CD4-positive, alpha-beta T cell treated with Interferon alpha-2 for 1 hour (primary cell): ENCODE measurements at places on chromosomes 3 and 15.

DNA sequence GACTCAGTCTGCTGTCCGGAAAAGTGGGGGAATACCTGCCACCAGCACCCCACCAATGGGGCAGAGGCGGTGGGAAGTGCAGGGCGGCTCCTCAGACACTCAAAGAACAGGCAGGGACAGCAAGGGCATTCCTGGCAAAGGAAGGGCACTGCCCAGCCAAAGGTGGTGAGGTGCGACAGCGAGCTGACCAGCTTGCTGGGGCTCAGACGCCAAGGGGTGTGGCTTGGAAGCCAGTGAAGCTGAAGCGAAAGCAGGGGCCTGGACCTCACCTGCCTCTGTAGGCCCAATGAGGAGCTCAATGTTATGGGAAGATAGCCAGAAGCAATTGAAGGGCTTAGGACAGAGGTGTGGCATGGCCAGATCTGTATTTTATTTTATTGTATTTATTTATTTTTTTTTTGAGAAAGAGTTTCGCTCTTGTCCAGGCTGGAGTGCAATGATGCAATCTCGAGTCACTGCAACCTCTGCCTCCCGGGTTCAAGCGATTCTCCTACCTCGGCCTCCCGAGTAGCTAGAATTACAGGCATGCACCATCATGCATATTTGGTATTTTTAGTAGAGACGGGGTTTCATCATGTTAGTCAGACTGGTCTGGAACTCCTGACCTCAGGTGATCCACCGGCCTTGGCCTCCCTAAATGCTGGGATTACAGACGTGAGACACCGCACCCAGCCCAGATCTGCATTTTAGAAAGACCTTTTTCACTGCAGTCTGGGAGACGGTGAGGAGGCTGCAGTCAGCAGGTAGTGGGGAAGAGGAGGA is 4.4 kb upstream of the LMAN1L start:
- no peak for DNase-seq

DNA sequence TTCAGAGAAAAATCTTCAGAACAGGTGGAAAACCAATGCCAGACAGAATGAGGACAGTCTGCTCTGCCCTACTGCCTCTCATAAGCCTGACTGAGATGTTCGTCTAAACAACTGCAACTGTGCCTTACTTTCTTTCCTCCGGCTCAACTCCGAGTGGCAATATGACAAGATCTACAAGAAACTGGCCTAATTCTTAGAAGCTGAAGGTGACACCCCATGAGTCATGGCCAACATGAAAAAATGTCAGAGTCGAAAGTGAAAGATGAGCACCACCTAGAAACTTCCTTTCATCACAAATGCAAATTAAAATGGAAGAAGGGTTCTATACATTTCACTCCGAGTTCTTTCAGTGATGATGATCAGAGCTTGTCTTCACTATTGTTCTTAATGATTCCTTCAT is 12.9 kb downstream of the PCYT1A start:
- peak; percentile 93 for DNase-seq

DNA sequence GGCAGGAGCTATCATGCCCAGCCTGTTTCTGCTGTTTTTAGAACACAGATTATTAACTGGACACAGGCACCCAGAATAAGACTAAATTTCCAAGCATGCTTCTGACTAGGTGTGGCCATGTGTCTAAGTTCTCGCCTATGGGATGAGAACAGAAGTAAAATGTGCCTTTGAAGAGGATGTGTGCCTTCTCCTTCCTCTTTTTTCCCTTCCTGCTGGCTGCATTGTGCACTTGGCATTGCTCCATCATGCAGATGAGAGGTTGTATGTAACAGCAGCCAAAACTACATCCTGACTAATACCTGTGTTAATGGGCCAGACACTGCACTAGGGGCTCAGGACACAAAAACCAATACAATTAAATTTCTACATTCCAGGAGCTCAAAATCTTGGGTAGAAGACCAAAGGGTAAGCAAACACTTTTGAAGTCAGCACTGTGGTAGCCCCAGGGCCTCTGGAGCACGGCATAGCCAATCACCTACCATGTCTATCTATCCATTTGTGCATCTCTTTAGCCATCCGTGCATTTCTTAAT is 40.9 kb upstream of the RNU6-1 start:
- peak; percentile 13 for DNase-seq

DNA sequence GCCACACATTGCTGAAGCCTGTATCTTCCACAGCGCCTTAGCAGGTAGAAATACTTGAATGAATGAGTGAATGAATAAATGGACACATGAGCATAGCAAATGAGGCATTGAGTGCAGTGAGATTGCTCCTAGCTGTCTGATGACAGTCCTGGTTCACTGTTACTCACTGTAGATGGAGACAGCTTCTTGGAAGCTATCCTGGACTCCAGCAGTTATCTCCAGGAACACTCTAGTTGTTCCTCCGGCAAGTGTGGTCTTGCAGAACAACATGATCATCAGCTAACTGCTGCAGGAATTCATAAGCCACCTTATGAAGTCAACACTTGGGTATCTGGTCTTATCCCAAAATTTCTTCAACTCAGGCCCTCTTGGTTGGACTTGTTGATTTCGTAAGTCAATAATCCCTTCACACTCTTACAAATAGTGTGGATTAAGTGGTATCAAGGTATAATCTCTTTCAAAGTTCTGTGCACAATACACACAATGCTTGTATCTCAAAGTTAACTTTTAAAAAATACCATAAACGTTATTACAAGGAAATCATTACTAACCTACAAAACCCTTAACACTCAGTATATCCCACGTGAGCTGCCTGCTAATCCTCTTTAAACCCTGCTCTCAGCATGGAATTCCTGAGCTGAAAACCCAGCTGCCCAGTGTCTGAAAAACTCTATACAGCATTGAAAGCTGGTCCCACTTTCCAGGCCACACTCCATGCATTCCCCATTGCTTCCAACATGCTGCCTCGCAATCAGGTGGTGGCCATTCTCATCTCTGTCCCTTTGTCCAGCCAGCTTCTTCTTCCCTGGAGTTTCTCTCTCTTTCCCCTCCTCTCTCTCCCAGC is 14.4 kb upstream of the ZBTB38 start:
- DNase-seq, result no peak

- DNase-seq, result no peak
Observed at GRCh38 chr3:57109437-57110199, 49.2 kb downstream of the SPATA12 start.

DNA sequence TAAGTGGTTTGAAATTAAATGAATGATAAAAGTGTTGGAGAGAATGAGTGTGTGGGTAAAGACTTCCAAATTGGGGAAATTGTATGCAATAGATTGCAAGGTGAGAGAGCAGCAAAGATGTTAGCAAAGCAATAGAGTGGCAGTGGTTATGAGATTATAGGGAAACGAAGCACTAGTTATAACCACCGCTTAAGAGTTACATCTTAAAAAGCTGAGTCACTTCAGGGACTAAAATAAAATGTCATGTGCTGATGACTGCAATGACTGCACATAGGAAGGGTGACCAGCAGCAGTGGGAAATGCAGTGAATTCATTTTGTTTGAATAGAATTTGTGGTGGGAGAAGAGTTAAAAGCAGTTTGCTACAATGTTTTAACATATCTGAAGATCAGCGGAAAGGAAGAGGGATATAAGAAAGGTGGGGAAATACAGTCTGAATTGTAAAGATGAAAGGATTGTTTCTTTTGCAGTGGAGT is 127.3 kb downstream of the RAP2B start:
- no peak for DNase-seq

- no peak for DNase-seq
Observed at GRCh38 chr15:29633971-29634370, 188.3 kb downstream of the TJP1 start.

- DNase-seq, result peak; percentile 76
Observed at GRCh38 chr3:194472290-194472920, 14.4 kb downstream of the ATP13A3 start.

GRCh38 chr3:155149494-155149893 is 69.4 kb downstream of the MME start:
- no peak for DNase-seq

DNA sequence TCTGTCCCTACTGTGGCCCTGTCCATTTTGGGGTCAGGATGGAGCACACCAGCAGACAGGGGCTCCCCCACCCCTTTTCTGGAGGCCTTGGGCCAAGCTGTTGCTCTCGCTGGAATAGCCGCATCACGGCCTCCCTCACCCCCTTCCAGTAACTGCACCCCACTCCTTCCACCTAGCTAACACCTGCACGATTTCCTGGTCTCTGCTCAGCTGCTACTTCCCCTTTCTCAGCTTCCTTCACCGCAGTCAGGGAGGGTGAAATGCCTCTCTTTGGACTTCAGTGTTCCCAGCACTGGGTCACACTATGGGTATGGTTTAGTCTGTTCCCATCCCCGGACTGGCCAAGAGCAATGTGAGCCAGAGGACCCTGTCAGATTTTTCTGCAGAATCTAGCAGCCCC is 400.2 kb downstream of the MCTP2 start:
- no peak for DNase-seq

DNA sequence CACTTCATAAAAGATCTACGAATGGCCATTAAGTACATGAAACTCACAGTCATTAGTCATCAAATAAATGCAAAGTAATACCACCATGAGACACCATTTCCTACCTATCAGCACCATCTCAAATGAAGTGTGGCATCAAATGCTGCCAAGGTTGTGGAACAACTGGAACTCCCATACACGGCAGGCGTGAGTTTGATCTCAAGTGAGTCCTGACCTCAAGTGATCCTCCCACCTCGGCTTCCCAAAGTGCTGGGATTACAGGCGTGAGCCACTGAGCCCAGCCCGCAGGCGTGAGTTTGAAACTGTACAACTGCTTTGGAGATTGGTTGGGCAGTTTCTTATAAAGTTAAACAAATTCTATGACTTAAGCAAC is 28.8 kb upstream of the HDAC11 start:
- peak; percentile 40 for DNase-seq

DNA sequence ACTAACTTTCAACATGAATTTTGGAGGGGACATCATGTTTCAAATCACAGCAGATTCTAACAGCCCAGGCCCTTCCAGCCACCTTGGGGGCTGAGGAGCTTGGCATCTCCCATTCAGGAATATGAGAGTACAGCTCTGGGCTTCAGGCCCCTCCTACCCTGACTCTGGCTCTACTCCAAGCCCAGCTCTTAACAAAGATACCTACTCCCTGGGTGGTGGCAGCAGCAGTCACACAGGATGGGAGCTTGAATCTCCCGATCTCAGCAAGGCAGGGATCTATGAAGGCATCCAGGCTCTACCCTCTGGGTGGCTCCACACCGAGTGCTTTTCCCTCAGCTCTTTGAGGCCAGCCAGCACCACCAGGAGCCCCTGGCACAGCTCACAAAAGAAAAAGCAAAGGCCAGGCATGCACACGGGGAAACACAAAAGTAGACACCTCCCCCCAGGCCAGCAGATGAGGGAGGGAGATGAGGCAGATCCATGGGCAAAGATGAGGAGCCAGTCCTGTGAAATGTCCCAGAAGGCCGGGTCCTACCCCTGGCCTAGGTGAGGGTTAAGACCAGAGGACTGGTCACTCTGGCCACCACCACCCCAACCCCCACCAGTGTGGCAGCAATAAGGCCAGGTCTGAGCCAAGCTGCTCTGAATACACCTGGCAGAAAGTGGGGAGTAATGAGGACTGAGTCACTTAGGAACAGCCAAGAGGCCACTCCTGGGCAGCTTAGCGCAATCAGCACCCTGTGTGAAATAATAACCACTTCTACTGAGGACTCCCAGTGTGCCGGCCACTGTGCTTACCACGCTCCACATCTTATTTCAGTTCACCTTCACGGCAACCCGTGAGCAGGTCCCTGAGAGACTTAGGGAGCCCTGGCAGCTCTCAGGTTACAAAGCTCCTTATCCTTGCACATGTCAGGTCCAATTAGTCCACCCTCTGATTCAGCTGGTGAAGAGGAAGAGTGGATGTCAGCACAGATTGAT is 24.3 kb downstream of the PLA2G4F start:
- no peak for DNase-seq

DNA sequence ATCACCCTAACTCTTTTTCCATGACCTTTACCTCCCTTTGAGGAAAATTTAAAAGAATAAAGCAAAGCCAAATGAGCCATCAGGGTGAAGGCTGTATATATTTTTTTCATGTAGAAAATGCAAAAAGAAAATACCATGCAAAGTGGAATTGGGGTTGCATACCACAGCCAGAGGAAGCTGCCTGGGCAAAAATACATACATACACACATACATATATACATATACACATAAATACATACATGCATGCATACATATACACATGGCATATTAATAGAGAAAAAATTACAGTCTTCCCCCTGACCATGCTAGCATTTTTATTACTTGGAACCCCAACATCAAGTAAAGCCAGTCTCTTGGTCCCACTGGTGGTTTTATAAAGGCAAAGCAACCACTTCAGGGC is 63.7 kb upstream of the TMCO5A start:
- no peak for DNase-seq

DNA sequence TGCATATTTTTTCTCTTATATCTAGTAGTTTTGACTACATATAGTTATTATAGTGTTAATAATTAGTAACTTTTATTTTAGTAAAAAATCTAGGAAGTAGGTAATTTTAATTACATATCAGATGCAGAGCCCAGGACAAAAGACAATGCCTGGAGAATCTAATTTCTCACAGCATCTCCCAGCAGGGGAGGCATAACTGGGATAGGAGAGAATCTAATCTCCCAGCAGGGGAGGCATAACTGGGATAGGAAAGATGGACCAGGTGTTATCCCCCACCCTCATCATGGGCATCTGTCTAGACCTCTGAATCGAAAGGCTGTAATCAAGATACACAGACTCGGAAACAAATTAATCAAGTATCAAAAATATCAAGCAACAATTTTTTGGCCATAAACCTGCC is 58.2 kb downstream of the OSTN start:
- no peak for DNase-seq

DNA sequence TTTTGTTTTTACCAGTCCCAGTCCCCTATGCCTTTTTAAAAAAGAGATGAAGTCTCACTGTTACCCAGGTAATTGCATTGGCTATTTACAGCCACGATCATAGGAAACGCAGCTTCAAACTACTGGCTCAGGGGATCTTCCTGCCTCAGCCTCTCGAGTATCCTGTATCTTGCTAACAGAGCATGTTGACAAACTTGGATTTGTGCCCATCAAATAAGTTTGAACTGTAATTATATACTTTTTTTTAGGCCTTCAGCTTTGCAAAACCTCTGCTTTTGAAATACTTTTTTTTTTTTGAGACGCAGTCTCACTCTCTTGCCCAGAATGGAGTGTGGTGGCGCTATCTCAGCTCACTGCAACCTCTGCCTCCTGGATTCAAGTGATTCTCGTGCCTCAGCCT is 3.0 kb upstream of the EDEM1 start:
- DNase-seq, result no peak

GRCh38 chr3:65526656-65527055 is 512.1 kb downstream of the MAGI1 start:
- DNase-seq, result no peak
